Activated naive CD4-positive, alpha-beta T cell treated with anti-CD3 and anti-CD28 coated beads, Interleukin-2, amount 10 ng/mL, durations not matched to agents 7 days and 5 days (primary cell): ENCODE measurements at places on chromosomes 4 and X.
A peak's percentile ranks its signal among the peaks of the same experiment; 100 is the strongest.

GRCh38 chrX:41137589-41137988 lies 52.3 kb downstream of the USP9X start:
- no peak overlapping the region for H3K27ac ChIP-seq
- DNase-seq, result no peak
- H3K36me3 ChIP-seq, result peaks cover 19% of the 10 kb centered on the region
- H3K27me3 ChIP-seq, result no peaks in the 10 kb centered on the region
- no peak overlapping the region for H3K4me3 ChIP-seq
- H3K4me1 ChIP-seq, result no peaks in the 10 kb centered on the region

- H3K4me1 ChIP-seq, result no peaks in the 10 kb centered on the region
- no peak for DNase-seq
- no peaks in the 10 kb centered on the region for H3K36me3 ChIP-seq
- H3K4me3 ChIP-seq, result no peak overlapping the region
- no peaks in the 10 kb centered on the region for H3K27me3 ChIP-seq
Measured at GRCh38 chr4:100414016-100414790, 103.6 kb downstream of the EMCN start.

GRCh38 chrX:101362757-101363156 lies 14.2 kb upstream of the TIMM8A start:
- no peaks in the 10 kb centered on the region for H3K4me1 ChIP-seq
- no peak for DNase-seq
- H3K27ac ChIP-seq, result no peak overlapping the region
- no peaks in the 10 kb centered on the region for H3K27me3 ChIP-seq
- no peak overlapping the region for H3K4me3 ChIP-seq
- no peaks in the 10 kb centered on the region for H3K36me3 ChIP-seq

GRCh38 chr4:64399313-64400109 lies 9.7 kb downstream of the TECRL start:
- no peak overlapping the region for H3K27ac ChIP-seq
- no peaks in the 10 kb centered on the region for H3K4me1 ChIP-seq
- no peak for DNase-seq
- H3K27me3 ChIP-seq, result no peaks in the 10 kb centered on the region

DNA sequence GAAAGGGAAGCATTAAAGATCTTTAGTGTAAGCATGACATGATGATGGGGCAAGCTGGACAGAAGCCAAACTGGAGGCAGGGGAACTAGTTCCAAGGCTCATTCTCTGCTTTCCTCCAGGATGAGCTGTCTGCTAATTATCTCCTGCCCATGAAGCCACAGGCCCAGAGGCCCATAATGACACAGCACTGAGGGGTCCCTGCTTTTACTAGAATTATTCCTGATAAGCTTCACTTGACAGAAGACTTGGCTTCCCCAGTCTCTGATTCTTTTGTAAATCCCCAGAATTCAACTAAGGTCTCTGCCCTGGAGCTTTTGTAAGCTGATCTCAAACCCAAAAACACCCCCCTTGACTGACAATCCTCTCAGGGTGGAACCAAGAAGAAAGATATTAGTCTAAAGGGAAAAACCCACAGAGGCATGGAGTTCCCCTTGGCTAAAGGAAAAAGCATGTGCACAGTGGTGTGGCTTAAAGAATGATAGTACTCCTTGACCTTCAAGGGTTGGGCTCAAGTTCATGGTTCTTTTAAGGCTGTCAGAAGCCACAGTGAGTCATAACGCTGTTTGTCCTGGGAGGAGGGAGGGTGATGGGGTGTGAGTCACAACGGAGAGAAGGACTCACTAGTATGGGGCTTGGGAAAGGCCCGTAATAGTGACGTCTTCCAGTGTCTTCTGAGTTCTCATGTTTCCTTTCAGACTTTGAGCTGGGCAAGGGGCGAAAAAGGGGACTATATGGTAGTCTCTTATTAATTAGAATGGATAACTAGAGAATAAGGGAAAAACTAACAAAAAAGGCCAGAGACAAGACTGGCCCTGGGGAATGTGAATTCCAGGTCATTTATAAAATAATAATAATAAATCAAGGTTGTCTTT lies 146.0 kb upstream of the CPEB2 start:
- peaks cover 4% of the 10 kb centered on the region for H3K4me1 ChIP-seq
- no peak overlapping the region for H3K4me3 ChIP-seq
- H3K27ac ChIP-seq, result no peak overlapping the region

GRCh38 chr4:43331226-43332051 lies 438.9 kb downstream of the GRXCR1 start:
- no peak overlapping the region for H3K27ac ChIP-seq
- no peaks in the 10 kb centered on the region for H3K36me3 ChIP-seq

- H3K4me3 ChIP-seq, result peak overlapping the region; percentile 91
- H3K27me3 ChIP-seq, result peaks cover 8% of the 10 kb centered on the region
- H3K27ac ChIP-seq, result peak overlapping the region; percentile 49
- no peak for DNase-seq
- peaks cover 49% of the 10 kb centered on the region for H3K4me1 ChIP-seq
- peaks cover 29% of the 10 kb centered on the region for H3K36me3 ChIP-seq
Measured at GRCh38 chr4:77158487-77158861, 1.5 kb downstream of the CCNG2 start.

DNA sequence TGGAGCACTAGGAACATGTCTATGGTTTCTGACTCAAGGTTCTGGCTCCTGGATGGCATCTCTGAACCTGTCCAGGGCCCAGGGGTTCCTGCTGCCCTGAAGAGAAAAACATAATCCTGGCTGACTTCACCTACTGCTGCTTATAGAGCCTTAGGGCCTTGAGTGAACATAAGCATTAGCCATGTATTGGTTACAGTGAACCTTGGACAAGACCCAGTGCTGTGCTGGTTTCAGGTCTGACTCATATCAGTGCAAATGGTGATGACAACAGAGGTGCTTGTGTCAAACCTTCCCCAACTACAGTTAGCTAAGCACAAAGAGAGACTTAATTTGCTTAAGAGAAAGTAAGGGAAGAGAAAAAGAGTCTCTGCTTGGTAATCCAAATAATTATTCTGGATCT lies 1047.2 kb downstream of the GLUD2 start:
- no peaks in the 10 kb centered on the region for H3K4me1 ChIP-seq
- no peaks in the 10 kb centered on the region for H3K36me3 ChIP-seq
- no peak overlapping the region for H3K4me3 ChIP-seq
- H3K27me3 ChIP-seq, result no peaks in the 10 kb centered on the region
- no peak overlapping the region for H3K27ac ChIP-seq
- no peak for DNase-seq

- DNase-seq, result no peak
- no peaks in the 10 kb centered on the region for H3K27me3 ChIP-seq
- no peaks in the 10 kb centered on the region for H3K36me3 ChIP-seq
- no peaks in the 10 kb centered on the region for H3K4me1 ChIP-seq
- H3K4me3 ChIP-seq, result no peak overlapping the region
Measured at GRCh38 chrX:27565992-27566391, 24.2 kb upstream of the DCAF8L2 start.

DNA sequence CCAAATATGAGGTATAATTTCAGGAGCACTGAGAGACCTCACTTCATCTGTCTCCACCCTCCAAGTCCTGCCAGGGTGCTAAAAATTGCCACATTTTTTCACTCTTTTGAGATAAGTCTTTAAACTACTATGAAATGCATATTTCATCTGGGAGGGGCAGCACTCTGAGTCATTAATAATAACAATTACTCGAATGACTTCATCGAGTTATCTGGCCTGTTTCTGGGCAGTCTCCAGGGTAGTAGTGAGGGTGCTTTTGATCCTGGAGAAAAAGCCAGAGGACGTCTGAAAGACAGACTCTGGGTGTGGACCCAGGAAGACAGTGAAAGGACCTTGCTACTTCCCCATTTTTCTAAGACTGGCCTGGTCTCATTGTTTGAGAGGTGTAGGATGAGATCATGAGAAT lies 42.3 kb upstream of the SRD5A3 start:
- H3K4me1 ChIP-seq, result no peaks in the 10 kb centered on the region
- H3K36me3 ChIP-seq, result no peaks in the 10 kb centered on the region
- no peak overlapping the region for H3K27ac ChIP-seq
- H3K4me3 ChIP-seq, result no peak overlapping the region

DNA sequence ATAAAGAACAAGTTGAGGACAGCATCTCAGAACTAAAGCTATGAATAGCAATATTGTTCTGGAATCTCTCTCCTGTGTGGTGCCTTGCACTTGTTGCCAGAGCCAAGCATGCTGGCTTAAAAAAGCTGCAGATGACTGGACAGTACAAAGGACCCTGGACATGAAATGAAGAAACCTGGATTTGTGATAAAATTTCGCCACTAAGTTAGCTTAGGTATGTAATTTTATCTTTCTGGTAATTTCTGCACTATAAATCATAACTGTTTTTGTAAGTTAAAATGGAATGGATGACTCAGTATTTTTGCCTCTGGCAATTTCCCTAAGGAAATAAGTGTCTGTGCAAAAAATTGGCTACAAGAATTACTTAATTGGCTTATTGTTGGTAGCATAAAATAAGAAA lies 317.2 kb downstream of the CAMK2D start:
- no peak overlapping the region for H3K27ac ChIP-seq
- peaks cover 5% of the 10 kb centered on the region for H3K4me1 ChIP-seq
- DNase-seq, result no peak
- peaks cover 4% of the 10 kb centered on the region for H3K27me3 ChIP-seq
- no peaks in the 10 kb centered on the region for H3K36me3 ChIP-seq
- no peak overlapping the region for H3K4me3 ChIP-seq

GRCh38 chr4:14518136-14518535 lies 484.1 kb upstream of the CPEB2 start:
- H3K27me3 ChIP-seq, result no peaks in the 10 kb centered on the region
- no peak overlapping the region for H3K4me3 ChIP-seq
- no peak for DNase-seq
- no peaks in the 10 kb centered on the region for H3K36me3 ChIP-seq
- no peak overlapping the region for H3K27ac ChIP-seq

DNA sequence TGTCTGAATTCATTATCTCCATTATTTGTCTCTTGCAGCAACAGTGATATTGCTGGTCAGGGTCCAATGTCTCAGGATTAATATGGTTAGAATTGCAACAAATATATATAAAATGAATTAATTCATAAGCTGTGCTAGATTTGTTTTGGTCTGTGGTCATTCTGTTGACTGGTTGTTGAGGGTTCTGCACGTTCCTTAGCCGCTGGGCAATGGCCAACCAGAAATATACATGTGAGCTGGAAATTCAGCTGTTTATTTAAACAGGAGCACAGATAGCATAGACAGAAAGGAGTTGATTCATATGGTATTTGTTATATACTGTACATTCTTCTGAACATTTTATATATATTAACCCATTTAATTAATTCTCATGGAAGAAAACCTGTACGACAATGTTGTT lies 100.8 kb downstream of the RPA4 start:
- H3K4me1 ChIP-seq, result no peaks in the 10 kb centered on the region
- DNase-seq, result no peak
- H3K27ac ChIP-seq, result no peak overlapping the region
- H3K36me3 ChIP-seq, result no peaks in the 10 kb centered on the region
- no peaks in the 10 kb centered on the region for H3K27me3 ChIP-seq

GRCh38 chr4:38497121-38497520 lies 166.9 kb upstream of the KLF3 start:
- no peak overlapping the region for H3K27ac ChIP-seq
- no peak overlapping the region for H3K4me3 ChIP-seq
- no peak for DNase-seq
- H3K4me1 ChIP-seq, result peaks cover 11% of the 10 kb centered on the region
- peaks cover 16% of the 10 kb centered on the region for H3K27me3 ChIP-seq

DNA sequence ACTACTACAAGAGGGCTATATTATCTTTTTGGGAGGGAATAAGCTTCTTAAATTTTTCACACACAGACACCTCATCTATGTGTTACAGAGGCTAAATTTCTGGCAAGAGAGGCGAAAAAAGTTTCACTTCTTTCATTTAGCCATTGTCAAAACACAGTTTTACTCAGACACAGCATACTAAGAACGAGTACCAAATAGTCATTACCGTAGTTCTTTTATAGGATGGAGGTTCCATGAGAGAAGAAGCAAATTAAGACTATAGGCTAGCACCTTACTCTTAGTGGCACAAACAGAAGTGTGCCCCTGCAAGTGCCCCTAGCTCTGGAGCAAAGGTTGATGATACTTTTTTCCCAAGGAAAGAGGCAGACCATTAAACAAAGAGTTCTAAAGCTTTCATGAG lies 26.2 kb downstream of the UGT2B7 start:
- no peaks in the 10 kb centered on the region for H3K27me3 ChIP-seq
- no peak for DNase-seq

DNA sequence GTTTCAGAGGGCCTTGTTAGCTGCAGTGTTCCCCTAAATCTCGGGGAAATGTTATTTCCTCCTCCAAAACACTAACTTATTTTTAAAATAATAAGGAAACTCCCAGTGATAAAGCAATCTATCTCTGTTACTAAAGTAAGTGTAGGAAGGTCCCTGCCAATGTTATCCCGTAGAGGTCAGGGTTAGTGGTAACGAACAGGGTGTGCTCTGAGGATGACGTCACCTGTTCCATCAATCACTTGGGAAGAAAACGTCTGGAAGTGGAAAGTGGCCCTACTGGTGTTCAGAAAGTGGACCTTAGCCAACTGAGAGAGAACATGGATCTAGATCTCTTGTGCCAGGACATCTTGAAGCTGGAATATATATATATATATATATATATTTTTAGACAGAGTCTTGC lies 249.5 kb downstream of the BCOR start:
- no peak overlapping the region for H3K4me3 ChIP-seq
- DNase-seq, result no peak
- H3K27ac ChIP-seq, result no peak overlapping the region
- H3K27me3 ChIP-seq, result no peaks in the 10 kb centered on the region

DNA sequence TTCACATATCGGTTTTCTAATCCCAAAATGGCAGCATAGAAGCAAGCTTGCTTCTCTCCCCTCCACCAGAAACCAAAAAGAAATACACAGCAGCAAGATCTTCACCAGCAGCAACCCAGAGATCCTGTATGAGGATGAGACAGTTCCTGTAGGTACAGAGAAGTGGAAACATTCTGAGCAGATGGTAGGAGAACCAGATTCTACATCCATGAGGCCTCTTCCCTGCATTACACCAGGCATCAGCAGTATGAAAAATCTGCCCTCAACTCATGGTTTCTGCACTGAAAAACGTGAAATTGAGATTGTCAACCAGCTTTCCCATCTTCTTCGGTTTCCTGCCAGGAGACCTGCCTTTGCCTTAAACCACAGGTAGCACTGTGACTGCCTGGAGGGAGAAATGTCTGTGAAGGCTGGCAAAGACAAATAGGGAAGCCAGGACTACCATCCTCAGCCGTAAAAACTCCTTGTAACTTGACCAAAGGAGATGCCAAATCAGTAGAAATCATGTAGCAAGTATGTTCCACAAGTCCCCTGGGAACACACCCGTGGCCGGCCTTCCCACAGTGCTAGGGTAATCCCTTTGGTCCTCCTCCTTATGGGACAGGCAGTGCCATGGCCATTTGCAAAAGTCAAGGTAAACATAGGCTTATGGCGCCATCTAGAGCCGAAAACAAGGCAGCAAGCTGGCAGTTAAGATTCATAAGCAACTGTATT lies 24.0 kb upstream of the MTHFD2L start:
- peak; percentile 66 for DNase-seq
- H3K27me3 ChIP-seq, result peaks cover 4% of the 10 kb centered on the region
- no peak overlapping the region for H3K27ac ChIP-seq
- no peak overlapping the region for H3K4me3 ChIP-seq
- H3K4me1 ChIP-seq, result no peaks in the 10 kb centered on the region
- H3K36me3 ChIP-seq, result no peaks in the 10 kb centered on the region
